NCI-H187 (cell line): ENCODE measurements at places on chromosomes 11 and 22.

GRCh38 chr11:134564472-134565200 lies 152.6 kb upstream of the B3GAT1 start:
- no peak for DNase-seq

GRCh38 chr11:2377511-2378443 lies 667 bp downstream of the CD81 start:
- DNase-seq: no peak

- DNase-seq: no peak
These were observed 16.4 kb downstream of the PRR33 start for GRCh38 chr11:1875093-1875850.

DNA sequence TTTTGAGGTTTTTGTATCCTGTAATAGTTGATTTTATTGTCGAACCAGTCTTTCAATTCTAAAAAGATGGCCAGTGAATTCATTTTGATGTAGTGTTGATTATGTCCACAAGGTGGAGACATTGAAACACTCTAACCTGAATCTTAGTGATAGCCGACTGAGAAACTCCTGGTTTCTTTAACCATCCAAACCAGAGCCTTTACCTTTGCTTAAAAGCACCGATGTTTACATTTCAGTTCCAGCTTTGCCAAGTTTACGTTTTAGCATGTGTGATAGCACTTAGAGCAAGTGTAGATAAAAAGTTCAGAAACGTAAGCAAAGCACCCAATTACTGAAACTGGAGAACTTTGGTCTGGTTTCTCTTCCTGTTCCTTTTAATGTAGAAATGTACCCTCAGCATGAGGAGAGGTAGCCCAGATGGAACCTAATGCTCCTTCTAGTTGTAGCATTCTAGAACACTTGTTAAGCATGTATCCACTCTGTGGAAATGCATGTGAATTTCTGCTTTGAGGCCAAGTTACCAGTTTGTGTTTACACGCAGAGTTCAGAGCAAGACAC lies 208.6 kb downstream of the DBX1 start:
- DNase-seq: peak; percentile 40

DNA sequence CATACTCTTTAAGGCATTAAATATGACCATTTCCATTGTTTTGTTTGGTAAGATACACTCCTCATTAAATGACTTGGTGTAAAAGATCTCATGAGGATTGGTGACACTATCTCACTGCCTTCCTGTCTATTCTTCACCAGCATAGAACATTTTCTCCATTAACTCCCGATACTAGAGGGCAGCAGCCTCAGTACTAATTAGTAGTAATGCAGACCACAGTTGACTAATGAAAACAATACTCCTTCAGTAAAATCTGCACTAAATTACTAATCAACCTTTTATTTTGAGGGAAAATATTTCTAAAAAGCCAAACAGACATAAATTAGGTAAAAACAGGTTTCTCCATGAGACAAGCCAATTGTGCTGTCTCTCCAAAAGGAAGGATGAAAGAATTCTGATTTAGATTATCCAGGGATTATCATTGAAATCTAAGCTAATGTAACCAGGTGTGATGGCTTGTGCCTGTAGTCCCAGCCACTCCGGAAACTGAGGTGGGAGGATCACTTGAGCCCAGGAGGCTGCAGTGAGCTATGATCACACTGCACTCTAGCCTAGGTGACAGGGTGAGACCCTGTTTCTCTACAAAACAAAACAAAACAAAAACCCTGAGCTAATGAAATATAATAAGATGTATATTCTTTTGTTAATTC lies 9.4 kb downstream of the PGM2L1 start:
- DNase-seq: peak; percentile 18

GRCh38 chr11:48073031-48073861 lies 92.9 kb downstream of the PTPRJ start:
- DNase-seq: no peak

DNA sequence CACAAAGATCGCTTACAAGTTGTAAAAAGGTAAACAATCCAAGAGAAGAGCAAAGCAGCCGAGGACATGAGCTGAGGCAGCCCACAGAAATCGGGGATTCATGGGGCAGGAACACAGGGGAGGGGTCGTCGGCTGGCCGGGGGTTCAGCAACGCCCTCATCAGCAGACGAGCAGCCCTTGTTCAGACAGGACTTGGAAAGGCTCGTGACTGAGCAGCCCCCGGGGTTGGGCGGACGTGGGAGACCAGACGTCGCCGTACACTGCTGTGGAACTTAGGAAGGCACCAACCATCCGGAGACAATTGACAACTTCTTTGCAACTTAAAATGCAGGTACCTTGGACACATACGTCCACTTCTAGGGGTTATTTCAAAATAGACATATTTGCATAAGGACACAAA lies 370.5 kb downstream of the BRD1 start:
- DNase-seq: no peak

DNA sequence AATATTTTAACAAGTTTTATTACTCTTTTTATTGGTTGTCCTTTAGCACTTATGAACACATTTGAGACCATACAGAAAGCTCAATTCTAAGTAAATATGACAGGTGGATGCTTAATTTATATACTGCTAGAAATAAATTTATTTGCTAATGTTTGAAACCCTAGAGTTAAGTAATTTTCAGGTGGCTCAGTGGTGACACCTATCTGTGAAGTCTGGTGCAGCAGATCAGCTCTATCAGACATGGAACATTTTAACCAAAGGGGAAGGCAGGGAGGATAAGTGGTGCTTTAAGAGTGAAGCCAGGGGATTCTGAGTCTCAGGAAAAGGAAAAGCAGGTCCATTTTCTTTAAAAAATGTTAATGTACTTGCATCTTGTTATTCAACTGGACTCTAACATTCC lies 175.8 kb downstream of the DSCAML1 start:
- no peak for DNase-seq

GRCh38 chr11:12901272-12901671 lies 107.8 kb upstream of the RASSF10 start:
- no peak for DNase-seq

DNA sequence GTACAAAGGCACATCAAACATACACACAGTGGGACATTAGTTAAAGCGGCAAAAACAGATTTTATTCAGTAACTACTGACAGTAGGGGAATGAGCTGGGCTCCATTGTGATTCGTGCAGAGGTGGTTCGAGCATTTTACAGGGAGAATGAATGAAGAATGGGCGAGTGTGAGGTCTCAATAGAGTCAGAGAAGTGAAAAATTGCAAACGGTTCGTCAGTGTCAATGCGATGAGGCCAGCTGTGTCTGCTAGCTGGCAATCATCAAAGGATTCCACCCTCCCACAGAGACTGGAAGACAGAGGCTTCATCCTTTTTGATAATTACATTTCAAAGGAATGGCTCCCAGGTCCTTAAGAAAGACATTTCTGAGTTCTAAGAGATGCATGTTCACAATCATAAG lies 17.4 kb downstream of the OR4D9 start:
- DNase-seq: no peak

DNA sequence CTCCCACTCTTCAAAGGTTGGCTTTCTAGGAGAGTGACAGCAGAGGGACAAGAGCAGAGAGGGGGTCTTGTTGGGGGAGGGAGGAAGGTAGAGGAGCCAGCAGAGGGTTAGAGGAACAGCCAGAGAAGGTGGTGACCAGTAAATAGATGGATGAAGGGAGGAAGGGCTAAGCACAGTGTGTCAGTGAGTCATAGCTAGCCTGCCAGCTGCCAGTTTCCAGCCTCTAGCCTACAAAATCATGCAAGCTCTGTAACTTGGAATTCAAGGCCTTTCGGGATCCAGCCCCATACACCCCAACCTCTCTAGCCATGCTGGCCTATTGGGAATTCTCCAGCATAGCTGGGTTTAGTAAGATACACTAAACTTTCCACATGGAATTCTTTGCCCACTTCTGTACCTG lies 147.4 kb upstream of the TEAD1 start:
- DNase-seq: no peak

GRCh38 chr11:73072935-73073481 lies 69.1 kb downstream of the FCHSD2 start:
- DNase-seq: no peak

DNA sequence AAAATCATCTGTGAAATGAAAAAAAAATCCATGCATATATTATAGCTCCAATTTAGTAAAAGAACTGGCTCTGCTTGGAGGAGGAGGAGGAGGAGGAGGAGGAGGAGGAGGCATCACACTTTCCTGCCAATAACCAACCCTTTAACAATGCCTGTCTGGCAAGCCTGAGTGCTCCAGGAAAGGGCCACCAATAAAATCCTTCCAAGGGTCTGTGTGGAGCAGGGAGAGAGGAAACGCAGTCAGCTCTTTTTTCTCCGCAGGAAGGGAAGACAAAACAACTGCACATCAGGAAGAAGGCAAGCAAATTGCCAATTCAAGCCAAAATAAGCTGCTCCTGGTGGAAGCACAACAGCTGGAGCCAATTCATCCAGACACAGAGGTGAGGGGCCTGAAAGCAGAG lies 139.0 kb downstream of the KCNC1 start:
- no peak for DNase-seq

DNA sequence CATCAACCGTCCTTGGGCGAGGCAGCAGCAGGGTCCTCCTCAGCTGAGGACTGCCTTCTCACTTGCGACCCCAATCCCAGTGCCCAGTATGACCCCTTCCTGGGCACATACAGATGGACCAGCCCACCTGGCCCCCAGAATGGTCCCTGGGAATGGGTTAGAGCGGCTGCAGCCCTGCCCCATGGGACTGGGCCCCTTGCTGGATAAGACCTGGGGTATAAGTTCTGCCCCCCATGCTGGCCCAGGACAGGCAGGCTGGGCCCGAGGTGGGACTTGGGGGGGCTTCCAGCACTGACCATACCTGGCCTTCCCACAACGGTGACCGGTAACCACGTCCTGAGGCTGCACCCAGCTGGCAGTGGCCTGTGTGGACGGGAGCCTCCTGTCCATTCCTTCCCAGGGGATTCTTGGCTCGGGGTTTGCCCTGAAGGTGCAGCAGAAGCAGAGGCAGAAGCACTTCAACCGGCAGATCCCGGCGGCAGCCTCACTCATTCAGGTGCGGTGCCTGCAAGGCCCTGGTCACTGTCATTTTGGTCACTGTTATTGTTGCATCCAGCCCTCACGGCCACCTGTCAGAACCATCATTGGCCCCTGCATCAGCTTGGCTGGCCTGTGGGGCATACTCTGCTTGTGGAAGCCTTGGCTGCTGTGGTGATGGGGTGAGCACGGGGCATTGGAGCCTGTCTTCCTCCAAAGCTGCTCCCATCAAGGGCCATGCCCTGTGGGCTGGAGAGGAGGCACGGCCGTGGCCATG lies 114.8 kb downstream of the KCNQ1OT1 start:
- no peak for DNase-seq
